ENCODE measurements at places on chromosomes 3 and 15. TPM values are rescaled to one million over a fixed set of nuclear protein-coding genes. Genes with fewer than 3 reads are reported as not detected.

- DNase-seq = no peak
Observed at GRCh38 chr3:72892081-72892775, 4.4 kb downstream of the GXYLT2 start.

GRCh38 chr3:195372220-195372619 is 70.6 kb downstream of the ACAP2 start:
- DNase-seq = no peak

DNA sequence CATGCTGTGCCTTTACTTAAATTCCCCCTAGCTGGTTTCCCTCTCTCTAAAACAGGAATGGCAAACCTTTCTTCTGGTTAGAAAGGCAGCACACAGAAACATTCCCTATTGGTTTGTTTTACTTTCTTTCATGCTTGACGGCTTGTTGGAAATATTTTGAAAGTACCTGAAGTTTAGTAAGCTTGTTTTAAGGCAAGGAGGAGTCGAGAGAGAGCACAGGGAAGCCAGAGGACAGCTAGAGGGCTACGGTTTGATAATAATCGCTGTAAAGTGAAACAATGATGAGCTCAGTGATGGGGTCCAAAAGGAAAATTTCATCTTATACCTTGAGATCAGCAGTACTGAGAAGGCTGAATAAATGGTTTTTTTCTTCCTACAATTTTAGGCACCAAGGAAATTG is 64.1 kb downstream of the ATP13A4 start:
- no peak for DNase-seq

- no peak for DNase-seq
Observed at GRCh38 chr15:53247041-53247708, 457.0 kb upstream of the ONECUT1 start.

GRCh38 chr3:4496087-4496452 is 2.9 kb downstream of the ITPR1 start:
- no peak for DNase-seq

DNA sequence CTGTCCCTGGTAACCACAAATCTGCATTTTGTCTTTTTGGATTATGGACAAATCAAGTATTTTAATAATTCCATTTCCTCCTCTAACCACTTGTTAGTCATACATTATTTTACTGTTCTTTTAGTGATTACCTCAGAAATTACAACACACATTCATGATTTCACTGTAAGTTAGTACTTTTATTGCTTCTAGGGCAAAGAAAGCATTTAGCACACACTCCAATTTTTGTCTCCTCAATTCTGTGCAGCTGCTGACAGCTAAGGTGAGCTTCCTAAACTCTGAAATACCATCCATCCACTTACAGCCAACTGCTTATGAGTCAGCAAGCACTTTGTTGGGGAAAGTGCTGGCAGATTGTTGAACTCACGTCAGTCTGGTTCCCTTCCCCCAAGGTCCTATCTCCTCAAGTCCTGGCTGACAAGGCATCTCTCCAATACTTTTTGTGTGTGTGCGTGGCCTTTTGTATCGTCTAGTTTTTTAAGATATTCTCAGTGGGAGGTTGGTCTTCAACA is 49.4 kb upstream of the TNFAIP8L3 start:
- DNase-seq = no peak

DNA sequence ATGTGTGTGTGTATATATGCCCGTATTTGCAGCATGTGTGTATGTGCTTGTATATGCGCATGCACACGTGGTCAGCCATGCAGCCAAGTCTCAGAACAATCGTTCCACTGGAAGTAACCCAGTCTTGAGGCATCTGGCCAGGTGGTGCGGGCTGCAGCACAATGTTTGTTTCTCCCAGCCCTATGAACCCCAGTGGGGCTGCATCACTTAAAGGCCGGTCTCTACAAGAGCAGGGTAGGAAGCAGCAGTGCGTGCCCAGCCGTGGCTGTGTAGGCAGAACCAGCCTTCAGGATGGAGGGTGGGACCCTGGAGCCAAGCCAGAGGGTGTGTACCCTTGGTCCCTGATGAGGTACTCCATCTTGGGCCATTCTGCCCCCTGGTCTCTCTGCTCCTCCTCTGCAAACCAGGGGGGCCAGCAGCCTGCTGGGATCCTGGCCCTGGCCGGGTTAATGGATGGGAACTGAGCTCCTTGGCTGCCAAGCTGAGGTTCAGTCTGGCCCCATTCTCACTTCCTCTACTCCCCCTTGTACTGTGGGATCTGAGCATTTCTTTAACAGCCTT is 11.8 kb downstream of the KLF13 start:
- DNase-seq = no peak

GRCh38 chr3:50278123-50278879 is 586 bp upstream of the LSMEM2 start:
- DNase-seq = no peak

DNA sequence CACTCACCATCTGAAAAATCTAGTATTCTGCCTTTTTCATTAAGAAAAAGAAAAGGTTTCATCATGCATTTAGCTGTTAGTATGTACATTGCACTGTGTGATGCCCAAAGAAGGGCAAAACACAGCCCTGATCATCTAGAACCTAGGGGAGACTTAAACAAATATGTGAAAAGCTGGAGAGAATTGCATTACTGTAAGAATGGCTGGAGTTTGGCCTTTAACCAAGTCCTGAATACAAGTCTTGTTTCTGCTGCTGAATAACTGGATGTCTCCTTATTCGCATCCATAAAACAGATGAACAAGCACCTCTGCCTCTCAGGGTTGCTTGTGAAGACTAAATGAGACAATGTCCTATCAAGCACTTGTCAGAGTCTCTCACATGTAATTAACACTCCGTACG is 233.4 kb upstream of the LRTM1 start:
- no peak for DNase-seq

DNA sequence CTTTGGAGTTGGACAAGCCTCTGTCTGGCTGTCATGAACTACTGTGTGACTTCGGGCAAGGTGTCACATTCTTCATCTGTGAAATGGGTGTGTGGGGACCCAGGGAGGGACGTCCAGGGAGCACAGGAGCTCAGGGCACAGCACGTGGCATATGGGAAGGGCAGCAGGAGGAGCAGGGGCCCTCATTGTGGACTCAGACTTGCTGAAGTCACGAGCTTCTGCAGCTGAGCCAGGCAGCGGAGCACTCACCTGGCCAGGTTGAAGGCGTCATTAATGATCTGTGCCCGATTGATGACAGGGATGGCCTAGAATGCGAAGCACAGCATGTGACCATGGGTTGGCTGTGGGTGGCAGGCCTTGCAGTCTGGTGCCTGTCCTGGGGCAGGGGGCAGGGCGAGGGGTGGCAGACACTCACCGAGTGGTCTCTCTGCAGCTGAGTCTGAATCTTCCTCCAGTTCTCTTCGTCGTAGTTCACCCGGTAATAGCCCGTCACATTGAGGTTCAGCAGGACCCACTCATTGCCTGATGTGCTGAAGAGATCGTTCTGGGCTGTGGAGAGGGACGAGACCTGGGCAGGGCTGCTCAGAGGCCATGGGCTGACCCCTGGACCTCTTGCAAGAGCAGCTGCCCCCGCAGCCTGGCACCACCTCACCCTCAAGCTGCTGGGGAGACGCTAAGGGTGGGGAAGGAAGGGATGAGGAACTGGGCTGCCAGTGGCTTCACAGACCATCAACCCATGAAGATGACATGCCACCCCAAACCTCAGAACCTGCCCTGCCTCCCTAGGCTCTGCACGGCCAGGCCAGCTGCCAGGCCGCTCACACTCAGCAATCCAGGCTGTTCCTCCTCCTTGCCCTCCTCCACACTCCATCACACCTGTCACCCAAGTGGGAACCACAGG is 15.4 kb downstream of the ANPEP start:
- no peak for DNase-seq

DNA sequence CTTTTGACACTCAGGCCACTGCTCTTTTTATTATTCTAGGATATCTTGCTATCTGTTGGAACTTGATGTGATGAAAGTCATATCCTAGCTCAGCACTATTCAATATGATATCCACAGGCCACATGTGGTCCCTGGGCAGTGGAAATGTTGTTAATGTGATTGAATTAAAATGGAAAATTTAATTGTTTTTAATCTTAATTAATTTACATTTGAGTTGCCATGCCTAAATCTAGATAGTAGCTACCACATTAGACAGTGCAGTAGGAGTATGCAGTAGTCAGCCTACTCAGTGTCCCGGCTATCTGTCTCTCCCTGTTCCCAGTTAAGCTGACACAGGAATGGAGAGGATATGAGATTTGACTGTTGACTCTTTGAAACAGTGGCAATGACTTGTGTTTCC is 460.2 kb downstream of the GBE1 start:
- DNase-seq = no peak

- DNase-seq = no peak
Observed at GRCh38 chr3:142434503-142434902, 13.3 kb downstream of the XRN1 start.

DNA sequence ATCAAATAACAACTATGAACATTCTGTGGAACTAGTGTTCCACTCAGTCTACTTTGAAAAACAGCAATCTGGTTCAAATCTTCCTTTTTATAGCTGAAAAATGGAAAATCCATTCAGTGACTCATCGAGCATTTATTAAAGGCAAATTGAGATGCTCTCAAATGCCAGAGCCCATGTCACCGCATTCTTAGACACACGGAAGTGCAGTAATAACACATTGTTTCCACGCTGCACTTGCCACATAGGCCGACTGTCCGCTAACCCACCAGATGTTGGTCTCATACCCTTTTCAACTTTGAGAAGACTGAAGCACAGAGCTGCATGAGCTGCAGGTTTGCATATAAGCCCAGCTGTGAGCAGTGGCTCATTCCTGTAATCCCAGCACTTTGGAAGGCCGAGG is 95.9 kb downstream of the TMEM266 start:
- DNase-seq = no peak

DNA sequence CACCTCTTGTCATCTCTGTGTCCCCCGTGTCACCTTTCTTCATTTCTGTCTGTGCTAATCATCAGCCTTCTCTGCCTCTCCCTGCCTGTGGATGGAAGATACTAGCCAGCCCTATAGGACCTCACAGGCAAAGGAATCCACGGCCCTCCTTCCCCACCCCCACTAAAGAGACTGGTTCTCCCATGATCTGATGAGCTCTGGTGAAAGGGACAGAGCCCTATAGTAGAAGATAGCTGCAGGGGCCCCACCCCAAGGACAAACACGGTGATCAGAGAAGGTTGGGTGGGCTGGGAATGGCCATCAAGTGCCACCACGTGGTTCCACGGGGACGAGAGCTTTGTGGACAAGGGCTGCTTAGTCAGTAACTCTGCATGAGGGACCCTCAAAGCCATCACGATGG is 27.8 kb upstream of the RASA2 start:
- no peak for DNase-seq

DNA sequence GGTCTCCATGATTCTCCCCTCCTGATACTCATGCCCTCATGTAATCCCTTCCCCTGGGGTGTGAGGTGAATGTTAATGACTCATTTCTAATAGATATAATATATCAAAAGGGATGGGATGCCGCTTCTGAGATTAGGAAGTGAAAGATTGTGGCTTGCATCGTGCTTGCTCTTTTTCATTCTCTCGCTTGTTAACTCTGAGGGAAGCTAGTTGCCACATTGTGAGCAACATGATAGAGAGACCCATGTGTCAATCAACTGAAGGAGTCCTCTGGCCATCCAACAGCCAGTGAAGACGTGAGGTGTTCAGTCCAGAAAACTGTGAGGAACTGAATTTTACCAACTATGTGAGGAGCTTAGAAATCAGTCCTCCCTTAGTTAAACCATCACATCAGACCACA is 28.9 kb upstream of the DRD3 start:
- DNase-seq = no peak

GRCh38 chr3:115667738-115668065 is 44.4 kb downstream of the GAP43 start:
- DNase-seq = no peak

The EFL1 gene
- 11.7 TPM for polyA plus RNA-seq

The ALDH1A2 gene
- 9.3 TPM for polyA plus RNA-seq

The ANO10 gene
- 14.6 TPM for polyA plus RNA-seq

The ADGRG7 gene
- polyA plus RNA-seq = not detected

The KLF15 gene
- 1.7 TPM for polyA plus RNA-seq

All from forelimb muscle (tissue), 1 donor.